ENCODE measurements at places on chromosomes 11 and 22. TPM values are rescaled to one million over a fixed set of nuclear protein-coding genes. Genes with fewer than 3 reads are reported as not detected.
A peak's percentile ranks its signal among the peaks of the same experiment; 100 is the strongest.

GRCh38 chr11:126186708-126187529 lies 24.5 kb downstream of the RPUSD4 start:
- DNase-seq, result no peak

GRCh38 chr22:20554824-20555223 lies 47.4 kb downstream of the MED15 start:
- no peak for DNase-seq

DNA sequence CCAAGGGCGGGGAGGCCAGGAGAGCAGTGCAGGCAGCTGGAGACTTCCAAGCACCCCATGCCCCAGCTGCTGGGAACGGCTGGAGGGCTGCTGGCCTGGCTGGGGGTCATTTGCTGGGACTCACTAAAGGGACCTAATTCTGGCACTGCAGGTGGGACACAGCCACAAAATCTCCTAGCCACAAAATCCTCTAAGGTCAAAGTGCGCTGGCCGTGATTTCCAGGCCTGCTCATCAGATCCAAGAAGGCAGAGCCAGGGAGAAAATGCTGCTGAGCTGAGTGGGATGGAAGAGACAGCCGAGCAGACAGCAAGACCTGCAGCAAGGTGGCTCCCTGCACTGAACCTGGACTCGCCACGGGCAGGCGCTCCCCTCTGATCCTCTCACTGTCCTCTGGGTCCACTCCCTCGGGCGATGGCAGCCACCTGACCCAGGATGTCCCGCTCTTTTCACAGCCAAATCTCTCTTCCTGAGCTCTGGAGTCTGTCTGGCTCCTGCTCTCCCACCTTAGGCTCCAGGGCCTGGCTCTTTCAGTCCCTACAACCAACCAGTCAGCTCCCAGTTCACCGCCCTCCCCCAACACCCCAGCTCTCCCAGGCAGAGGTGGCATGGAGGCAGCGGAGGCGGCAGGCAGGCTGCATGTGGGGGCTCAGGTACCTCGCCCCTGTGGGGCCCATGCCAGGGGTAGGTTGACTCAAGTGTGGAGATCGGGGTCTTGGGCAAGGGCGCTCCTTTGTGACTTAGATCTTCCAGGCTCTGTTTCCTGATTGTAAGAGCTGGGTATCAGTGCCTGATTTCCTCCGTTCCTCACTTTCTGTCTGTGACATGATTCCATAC lies 14.5 kb downstream of the OVOL1 start:
- DNase-seq, result no peak

The FOLR1 gene
- total RNA-seq, result not detected

The ZNF280B gene
- total RNA-seq, result 2.1 TPM

The OR4A16 gene
- not detected for total RNA-seq

DNA sequence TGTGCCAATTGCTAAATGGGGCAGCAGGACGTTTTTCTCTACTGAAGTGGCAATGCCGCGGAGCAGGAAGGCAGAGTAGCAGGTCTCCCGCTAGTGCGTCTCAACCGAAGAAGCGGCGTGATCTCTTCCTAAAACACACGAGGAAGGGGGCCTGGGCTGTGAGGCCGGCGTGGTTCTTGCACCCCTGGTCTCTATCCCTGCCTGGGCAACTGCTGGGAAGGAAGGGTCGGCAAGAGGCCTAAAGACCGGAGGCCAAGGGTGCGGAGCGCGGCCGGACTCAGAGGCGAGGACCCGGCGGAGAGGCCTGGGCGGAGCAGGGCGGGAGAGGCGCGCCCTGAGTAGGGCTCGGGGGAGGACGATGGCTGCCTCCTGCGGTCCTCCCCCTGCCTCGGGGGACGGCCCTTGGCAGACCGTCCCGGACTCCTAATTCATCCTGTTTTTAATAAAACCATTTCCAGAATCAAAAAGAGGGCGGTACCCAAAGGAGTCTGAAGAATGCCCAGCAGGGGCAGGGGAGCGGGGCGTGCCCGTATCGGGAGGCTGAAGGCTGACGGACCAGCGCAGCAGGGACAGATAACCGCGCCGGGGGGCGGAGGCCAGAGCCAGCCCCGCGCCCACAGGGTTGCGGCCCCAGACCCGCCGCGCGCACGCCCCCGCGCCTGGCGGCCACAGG lies 572 bp upstream of the APLP2 start:
- no peak for DNase-seq

The OR8K3 gene
- total RNA-seq, result not detected

DNA sequence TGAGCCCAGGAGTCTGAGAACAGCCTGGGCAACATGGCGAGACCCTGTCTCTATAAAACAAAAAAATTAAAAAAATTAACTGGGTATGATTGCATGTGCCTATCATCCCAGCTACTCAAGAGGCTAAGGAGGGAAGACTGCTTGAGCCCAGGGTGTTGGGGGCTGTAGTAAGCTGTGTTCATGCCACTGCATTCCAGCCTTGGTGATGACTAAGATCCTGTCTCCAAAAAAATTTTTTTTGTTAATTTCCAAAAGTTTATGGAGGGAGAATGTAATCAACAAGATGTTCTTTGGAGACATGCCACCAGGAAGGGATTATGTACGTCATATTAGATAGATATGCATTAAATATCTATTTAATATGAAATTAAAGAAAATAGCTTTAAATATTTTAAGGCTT lies 267.5 kb downstream of the SBF2 start:
- DNase-seq, result no peak

The TSKU gene
- 84.1 TPM for total RNA-seq

- DNase-seq, result no peak
These were observed 7.3 kb downstream of the NEAT1 start for GRCh38 chr11:65429724-65430405.

GRCh38 chr11:113689768-113690618 lies 16.1 kb downstream of the TMPRSS5 start:
- DNase-seq, result no peak

The OR2D2 gene
- not detected for total RNA-seq

GRCh38 chr11:35174666-35175065 lies 35.7 kb downstream of the CD44 start:
- DNase-seq, result no peak

GRCh38 chr11:134261626-134262488 lies 8.5 kb downstream of the ACAD8 start:
- DNase-seq, result no peak

GRCh38 chr11:108775324-108775723 lies 110.5 kb downstream of the DDX10 start:
- DNase-seq, result no peak

GRCh38 chr11:1077033-1077416 lies 2.4 kb downstream of the MUC2 start:
- no peak for DNase-seq

DNA sequence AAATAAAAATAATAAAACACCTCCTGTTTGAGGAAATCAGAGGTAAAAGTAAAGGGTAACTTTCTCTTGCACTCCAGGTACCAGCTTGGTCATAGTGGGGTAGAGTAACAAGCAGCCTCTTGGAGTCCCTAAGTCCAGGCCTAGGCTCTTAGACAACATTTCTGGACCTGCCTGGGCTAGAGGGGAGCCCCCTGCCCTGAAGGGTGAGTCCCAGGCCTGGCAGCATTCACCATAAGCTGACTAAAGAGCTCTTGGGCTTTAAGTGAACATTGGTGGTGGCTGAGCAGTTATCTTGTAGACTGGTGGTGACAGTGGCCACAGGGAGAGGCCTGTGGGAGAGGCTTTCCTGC lies 18.6 kb upstream of the OR56A3 start:
- no peak for DNase-seq

- no peak for DNase-seq
These were observed 59.2 kb upstream of the CD5 start for GRCh38 chr11:61042961-61043540.

The XKR3 gene
- not detected for total RNA-seq

GRCh38 chr11:2461253-2461955 lies 16.6 kb downstream of the KCNQ1 start:
- no peak for DNase-seq

GRCh38 chr11:78085972-78086371 lies 6.3 kb upstream of the NDUFC2 start:
- DNase-seq, result no peak

- DNase-seq, result no peak
These were observed 54.3 kb upstream of the MUC15 start for GRCh38 chr11:26626346-26626745.

- no peak for DNase-seq
These were observed 43.6 kb upstream of the DDX6 start for GRCh38 chr11:118834427-118835028.

The KDM4E gene
- total RNA-seq, result not detected

The GLB1L3 gene
- total RNA-seq, result not detected

GRCh38 chr22:33850724-33851123 lies 69.6 kb downstream of the LARGE1 start:
- DNase-seq, result no peak

The PRRG4 gene
- total RNA-seq, result not detected

DNA sequence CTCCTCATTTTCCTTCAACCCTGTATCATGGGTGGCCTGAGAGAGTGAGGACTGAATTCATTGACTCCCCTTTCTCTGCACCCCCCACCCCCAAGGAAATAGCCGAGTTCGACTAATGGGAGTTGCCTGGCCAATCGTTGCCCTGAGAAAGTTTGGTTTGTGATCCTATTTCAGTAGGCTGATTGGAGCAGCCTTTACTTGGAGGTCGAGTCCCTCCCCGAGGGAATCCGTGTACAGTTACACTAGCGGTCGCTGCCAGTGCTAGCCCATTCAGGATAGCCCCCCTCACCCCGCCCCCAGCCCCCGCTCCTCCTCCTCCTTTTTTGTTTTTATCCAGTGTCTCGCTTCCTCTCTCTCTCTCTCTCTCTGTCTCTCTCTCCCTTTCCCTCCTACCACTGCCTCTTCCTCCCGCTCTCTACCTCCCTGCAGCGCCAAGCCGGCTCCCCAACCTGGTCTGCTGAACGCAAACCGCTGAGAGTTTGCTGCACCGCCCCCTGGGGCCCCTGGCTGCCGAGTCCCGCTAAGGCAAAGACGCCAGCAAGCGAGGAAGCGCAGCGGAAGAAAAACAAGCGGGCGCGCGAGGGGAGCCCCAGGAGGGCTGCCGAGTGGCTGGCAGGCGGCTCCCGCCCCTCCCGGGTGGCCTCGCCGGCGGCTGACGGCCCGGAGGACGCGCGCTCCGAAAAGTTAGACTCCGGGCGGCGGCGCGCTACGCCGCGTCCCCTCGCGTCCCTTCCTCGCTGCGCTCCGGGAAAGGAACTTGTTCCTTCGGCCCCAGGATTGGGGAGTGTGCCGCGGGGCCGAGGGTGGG lies at the start of gene GRAMD1B:
GRAMD1B (plus strand) TSS at position 357 of the 808 bp plus-strand sequence. CDS start 524 bp downstream, outside the sequence.
- peak; percentile 85 for DNase-seq

DNA sequence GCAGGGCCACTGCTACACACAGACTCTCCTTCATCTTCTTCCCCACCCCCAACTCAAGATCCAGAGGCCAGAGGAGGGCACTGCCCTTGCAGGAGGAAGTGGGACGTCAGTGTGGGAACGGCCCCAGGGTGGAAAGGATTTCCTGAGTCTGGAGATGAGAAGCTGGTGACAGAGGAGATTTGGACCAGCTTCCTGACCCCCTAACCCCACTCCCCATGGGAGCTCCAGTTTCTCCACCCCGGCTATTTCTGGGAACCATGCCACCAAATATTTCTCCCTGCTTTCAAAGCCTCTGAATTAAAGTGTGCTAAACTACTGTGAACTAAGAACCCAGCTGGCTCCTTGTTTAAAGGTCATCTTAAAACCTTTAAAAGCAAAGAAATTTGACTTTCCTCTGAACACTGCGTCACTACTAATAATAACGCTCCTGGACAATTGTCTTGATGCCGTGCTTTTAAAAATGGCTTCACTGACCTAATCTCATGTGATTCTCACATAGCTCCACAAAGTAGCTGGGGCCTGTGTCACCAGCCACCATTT lies 46.6 kb downstream of the CWC15 start:
- DNase-seq, result peak; percentile 89

The APOBEC3B gene
- 4.2 TPM for total RNA-seq

The ABCG4 gene
- 0.75 TPM for total RNA-seq

DNA sequence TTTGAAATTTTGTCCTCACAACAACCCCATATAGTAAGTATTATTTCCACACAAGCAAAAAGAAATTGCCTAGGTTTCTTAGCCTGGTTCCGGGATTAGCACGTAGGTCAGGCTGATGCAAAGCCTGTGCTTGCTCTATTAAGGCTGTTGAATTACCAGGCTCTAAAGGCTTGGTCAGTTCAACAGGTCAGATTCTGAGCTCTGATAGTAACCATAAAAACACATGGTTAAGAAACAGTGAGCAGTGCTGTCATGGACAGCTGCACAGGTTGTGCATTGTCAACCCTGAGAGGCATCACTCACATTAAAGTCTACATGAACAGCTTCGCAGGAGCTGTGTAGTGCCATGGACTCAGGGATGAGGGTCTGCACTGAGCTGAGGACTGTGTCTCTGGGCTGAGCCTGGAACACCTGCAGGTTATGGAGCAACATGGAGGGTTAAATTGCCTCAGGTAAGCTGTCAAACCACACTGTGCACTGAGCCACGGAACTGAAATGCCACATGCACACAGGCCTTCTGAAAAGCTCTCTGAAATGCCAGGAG lies 98.0 kb downstream of the PIWIL4 start:
- DNase-seq, result peak; percentile 67

DNA sequence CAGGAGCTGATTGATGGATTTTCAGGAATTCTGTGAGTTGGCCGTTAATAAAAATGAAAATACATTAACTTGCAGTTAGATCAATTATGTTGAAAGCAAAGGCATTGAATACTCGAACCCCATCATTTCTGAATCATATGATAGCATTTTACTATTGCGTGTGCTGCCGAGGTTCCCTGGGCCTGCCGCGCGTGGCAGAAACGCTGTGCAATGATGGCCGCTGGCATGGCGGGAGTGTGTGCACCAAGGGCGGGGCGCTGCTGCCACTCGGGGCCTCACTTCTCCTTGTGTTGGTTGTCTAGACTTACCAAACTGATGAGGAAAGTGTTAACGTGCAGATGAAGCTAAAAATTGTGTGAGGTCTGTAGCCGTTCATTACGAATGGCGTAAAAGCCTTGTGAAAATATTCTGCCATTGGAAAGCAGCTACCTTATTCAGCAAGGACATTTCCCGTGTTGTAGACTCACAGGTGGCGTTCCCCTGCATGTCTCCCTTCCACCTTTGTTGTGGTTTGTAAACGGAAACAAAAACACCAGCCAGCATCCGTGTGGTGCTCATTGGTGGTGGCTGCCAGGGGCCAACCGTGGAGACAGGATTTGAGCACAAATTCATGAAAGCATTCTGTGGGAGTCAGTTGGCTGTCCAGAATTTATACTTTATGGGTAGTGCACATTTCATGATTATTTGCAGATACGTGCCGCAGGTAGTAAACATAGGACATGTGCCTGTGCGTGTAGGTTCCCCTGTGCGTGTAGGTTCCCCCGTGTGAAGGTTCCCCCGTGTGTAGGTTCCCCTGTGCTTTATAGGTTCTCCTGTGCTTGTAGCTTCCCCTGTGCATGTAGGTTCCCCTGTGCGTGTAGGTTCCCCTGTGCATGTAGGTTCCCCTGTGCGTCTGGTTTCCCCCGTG lies 5.9 kb upstream of the GRAMD4 start:
- no peak for DNase-seq

The BIK gene
- not detected for total RNA-seq

The CCDC85B gene
- total RNA-seq, result 39.0 TPM

- DNase-seq, result no peak
These were observed 507.0 kb downstream of the NTM start for GRCh38 chr11:131877246-131877942.

GRCh38 chr11:17780668-17781067 lies 46.1 kb downstream of the KCNC1 start:
- no peak for DNase-seq

Data from osteocyte (in vitro differentiated cells).